Activated T-cell treated with anti-CD3 and anti-CD28 coated beads, Interleukin-2, amount 50 U/mL, for 1 hour (primary cell): ENCODE measurements at places on chromosomes 6 and 20.

DNA sequence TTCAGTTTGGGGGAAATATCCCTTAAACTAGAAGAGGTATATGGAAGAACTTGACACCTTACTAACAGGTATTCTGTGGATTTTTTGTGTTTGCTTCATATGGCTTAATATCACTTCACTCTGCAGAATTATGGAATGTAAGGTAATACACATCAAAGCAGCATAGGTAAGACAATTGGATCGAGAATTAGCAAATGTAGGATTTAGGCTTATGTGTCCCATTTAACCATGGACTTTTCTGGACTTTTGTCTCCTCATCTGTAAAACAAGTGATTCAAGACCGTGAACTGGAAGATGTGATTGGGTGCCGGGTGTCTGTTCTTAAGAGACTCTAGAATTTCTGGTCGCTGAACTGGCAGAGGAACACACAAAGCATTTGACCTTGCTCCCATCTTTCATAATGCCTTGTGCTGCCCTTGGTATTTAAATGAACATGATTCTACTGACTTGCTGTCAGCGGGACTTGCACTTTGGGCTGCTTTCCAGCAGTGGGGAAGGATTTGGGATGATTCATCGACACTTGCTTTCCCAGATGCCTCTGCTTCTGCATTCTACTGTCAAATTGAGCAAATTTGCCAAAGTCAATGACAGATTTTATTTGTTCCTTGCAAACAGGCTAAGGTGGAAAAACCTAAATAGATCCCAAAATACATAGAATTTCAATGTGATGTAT is 199.8 kb downstream of the PLCB1 start:
- no peak for DNase-seq

DNA sequence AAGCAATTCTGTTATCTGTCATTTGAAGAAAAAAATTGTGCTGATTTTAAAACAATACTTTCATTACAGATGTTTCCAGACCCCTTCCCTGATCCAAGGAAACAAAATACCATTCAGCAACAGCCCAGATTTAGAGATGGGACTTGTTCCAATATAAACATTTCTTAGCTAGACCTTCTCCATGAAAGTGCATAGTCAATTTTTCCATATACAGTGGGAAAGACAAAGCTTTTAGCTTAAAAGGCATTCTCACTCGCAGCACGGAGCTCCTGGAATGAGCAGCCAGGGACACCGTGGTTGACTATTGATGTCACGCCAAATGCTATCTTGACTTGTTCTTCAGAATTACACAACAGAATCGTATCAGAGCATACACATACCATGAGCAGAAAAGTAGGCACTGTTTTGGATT is 21.5 kb downstream of the LAMA4 start:
- no peak for DNase-seq

GRCh38 chr6:37884548-37884947 is 65.0 kb downstream of the ZFAND3 start:
- DNase-seq: no peak

DNA sequence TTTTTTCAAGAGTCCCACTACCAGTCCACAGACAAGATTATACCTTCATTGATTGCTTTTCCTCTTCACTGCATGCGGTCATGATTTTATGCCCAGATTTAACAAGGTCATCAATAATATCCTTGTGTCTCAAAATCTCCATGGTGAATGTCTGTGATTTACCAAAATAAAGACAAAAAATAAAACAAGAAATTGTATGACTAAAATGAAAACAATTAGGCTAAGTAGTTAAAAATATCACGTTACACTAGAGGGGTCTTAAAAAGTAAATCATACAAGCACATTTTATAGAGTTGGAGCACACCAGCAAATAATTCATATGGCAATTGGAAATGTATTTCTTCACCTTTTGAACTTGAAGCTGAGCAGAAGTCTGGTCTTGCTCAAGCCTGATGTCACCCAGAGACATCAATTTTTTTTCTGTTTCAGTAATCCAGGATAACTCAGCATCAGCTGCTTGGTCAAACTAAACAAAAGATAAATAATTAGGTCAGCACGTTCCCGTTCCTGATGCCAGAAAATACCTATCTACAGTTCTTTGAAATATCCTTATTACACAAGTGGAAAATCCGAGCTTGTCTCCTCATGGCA is 125.4 kb downstream of the DST start:
- DNase-seq: no peak

DNA sequence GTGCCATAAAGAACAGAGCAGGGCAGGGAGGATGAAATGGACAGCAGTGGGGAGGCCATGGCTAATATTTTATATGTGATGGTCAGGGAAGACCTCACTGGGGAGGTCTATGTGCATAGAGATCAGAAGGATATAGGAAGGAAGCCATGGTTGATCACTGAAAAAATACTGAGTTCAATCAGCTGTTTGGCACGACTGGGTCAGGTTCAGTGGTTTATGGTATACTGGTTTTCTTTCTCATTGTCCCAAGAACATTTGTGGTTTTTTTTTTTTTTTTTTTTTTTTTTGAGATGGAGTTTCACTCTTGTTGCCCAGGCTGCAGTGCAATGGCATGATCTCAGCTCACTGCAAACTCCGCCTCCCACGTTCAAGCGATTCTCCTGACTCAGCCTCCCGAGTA is 78.3 kb upstream of the TIAM2 start:
- DNase-seq: no peak

- DNase-seq: no peak
Measured at GRCh38 chr6:134230087-134230700, 87.7 kb downstream of the SGK1 start.
